ENCODE measurements at places on chromosomes 4 and X.
A peak's percentile ranks its signal among the peaks of the same experiment; 100 is the strongest.

- DNase-seq, result no peak
These were observed 9.6 kb upstream of the CXCL2 start for GRCh38 chr4:74108457-74109115.

DNA sequence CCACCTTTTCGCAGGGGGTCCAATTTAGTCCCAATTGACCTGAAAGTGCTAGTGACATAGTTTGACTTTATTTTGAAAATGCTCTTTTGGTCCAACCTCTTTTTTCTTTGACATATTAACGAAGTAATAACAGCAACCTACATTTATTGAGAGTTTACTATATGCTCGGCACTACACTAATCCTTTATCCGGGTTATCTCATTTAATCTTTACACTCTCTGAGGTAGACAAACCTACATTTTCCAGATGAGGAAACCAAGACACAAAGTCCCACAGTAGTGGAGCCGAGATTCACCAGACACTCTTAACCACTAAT lies 307 bp upstream of the ATRX start:
- no peak for DNase-seq

GRCh38 chr4:3122081-3122563 lies 47.6 kb downstream of the HTT start:
- DNase-seq, result peak; percentile 75

GRCh38 chr4:8093587-8094274 lies 64.9 kb downstream of the ABLIM2 start:
- peak; percentile 8 for DNase-seq

DNA sequence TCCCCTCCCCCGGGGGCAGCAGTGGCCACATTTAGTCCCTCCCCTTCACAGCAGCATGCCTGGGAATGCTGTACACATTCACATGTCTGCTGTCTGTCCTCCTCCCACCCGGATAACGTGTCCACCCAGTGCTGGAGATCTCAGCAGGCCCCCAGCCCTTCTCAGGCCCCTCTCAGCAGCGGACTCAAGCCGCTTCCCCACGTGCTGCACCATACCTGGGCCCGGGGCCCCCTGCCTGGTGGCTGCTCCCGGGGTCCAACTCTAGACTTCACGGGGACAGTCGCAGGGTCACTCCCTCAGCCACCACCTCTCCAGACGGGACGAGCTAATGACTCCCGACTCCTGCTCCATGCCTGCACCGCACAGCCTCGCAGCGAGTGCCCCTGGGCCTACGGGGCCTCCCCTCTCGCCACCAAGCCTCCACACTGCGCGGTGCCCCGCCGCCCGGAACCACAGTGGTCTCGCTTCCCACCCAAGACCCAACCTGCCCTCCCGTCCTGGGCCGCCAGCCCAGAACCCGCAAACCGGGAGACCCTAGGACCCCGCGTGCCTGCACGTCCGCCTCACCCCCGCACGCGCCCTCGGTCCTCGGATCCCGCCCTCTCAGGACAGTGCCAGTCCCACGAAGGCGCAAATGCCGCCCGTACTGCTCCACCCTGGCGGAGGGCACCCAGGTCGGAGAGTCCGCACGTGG lies 1.3 kb upstream of the PCGF3 start:
- DNase-seq, result no peak

GRCh38 chrX:68840256-68840655 lies 11.4 kb downstream of the EFNB1 start:
- no peak for DNase-seq

- no peak for DNase-seq
These were observed 17.0 kb upstream of the MTMR1 start for GRCh38 chrX:150676221-150676620.

GRCh38 chrX:6810776-6811175 lies 275.9 kb upstream of the VCX3A start:
- DNase-seq, result no peak

- no peak for DNase-seq
These were observed 177.0 kb upstream of the RASGEF1B start for GRCh38 chr4:81648576-81649275.

GRCh38 chr4:85474818-85475630 lies at the start of gene ARHGAP24:
TSS of gene ARHGAP24 (plus strand) at chr4:85475150.
- peak; percentile 100 for DNase-seq

- peak; percentile 37 for DNase-seq
These were observed 45.5 kb upstream of the PHEX start for GRCh38 chrX:21986596-21986995.

GRCh38 chrX:96556886-96557285 lies 127.8 kb upstream of the DIAPH2 start:
- DNase-seq, result no peak
